Stimulated activated CD4-positive, alpha-beta T cell treated with anti-CD3 and anti-CD28 coated beads, Interleukin-15, amount 100 ng/mL, for 48 hours (primary cell): ENCODE measurements at places on chromosomes 7 and 10.

DNA sequence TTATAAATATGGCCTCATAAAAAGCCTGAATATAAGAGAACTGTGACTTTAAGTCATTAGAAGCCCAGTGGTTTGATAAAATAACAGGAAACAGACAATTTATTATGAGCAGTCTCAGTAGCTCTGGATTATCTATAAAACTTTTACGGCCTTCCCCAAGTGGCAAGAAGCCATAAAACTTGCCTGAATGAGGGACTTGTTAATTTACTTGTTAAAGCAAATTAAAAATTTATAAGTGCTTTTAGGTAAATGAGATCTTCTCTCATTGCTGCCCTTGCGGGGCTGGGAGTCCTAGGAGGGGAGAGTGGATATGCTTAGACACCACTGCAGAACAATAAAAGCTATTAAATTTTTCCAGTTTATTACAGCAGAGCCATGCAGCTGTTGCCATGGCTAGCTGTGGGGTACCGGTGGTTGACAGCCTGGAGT, 499.9 kb downstream of the AUTS2 start:
- no peak for DNase-seq

DNA sequence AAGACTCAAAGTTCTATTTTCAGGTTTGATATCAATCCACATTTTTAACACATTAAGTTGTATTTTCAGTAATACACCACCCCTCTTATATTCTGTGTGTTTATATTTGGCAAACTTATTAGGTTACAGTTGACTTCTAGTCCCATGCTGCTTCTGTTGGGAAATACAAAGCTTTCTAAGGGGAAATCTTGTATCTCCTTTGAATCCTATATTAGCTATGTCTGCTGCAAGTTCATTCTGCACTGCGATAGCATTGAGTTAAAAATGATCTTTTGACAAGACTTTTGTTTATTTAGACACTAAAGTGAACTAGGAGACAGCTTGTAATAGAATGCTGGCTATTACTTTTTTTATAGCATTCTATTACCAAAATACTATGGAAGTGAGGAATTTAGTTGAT, 625.1 kb upstream of the ANKRD30A start:
- DNase-seq = no peak

DNA sequence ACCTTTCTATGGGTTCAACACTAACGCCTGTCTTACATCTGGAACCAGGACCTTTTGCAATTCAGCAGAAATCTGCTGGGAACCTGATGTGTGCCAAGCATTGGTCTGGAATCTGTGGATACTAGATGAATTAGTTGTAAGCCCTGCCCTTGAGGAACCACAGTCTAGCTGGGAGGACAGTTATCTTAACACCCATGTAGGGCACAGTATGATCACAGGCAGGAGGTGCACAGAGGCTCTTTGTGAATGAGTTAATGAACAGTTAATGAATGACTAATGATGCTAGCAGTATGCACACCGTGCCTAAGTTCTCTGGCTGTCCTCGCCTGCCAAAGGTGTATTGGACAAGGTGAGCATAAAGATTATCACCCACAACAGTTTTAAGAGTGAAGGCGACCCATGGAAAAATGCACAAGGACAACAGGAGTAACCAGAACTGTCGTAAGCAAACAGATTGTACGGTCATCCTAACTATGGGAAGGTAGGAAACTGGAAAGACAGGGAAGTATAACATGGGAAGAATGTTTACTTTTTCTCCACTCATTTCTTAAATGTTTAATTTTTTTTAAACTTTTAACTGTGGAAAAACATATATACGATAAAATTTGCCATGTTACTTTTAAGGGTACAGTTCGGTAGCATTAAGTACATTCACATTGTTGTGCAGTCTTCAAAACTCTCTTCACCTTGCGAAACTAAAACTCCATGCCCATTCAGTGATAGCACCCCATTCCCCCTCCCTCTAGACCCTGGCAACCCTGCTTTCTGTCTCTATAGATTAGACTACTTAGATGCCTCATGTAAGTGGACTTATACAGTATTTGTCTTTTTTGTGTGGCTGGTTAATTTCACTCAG, 139.9 kb downstream of the CXCL12 start:
- DNase-seq = no peak

DNA sequence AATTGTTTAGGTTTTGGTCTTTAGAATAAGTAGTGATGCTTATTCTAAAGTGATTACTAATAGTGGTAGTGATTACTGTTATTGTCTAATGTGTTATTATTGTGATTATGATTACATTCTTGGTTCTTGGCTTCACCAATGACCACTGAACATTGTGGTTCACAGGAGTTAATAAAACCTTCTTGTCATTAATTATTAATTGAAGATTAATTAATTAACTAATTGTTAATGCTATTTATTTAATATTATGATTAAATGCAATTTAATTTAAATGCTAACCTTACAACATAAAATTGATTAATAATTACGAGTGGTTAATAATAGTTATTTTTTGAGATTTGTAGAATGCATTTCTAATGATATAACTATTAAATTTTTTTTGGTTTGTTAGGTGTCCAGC, 747.7 kb upstream of the POM121L12 start:
- no peak for DNase-seq

- DNase-seq = no peak
Measured at GRCh38 chr7:46671108-46671769, 750.2 kb upstream of the IGFBP3 start.

DNA sequence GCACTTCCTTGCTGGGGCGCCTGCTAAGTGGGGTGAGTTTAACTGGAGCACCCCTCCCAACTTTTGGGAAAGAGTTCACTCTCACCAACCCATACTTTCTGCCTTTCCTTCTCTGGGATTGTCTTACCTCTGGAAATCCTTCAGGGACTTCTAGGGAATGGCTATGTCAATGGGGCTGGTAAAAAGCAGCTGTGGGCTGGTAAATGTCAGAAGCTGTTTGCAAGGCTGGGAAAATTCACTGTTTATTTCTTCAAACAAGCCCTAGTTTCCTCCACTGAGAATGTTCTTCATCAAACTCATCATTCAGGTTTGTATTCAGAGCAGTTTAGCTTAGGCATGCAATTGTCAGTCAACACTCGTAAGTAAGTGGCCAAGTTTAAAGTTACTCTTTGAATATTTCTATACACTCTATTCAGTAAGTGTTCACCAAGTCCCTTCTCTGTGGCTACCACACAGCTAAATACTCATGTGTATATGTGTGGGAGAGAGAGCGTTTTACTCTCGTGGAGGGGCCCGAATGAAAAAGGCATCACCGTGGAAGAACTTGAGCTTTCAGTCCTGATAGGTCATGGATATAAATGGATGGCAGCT, 654.8 kb downstream of the LRMDA start:
- no peak for DNase-seq

DNA sequence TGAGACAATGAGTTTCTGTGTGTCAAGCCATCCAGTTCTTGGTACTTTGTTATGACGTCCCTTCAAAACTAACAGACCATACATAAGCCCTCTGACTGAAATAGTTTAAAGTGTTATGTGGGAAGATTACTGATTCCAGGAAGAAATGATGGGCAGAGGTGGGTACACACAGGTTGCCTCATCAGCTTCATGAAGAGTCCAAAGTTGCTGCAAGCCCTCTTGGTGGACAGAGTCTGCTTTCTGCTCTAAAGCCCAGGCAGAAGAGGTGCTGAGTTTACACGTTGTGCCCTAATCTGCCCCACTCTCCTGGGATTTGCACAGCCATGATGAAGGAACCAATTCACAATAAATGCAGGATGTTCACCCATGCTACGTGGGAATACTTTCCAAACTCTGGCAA, 187.4 kb downstream of the PARD3 start:
- no peak for DNase-seq

DNA sequence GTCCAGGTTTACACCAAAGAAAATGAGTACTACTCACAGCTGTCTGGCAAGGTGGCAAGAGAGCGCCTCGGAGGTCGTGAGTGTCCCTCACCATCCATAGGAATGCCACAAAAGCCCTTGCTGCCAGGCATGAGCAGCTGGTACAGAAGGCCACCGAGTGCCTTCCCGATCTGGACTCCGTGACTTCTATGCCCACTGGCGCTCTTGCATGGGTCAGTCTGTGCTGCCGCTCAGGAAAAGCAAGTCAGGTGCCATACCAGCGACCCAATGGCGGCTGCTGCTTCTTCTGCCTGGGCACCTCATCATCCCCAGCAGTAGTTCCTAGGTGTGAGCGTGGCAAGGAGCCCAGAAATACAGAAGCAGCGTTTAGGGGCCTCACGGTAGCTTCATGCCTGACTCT, 11.7 kb downstream of the TBXAS1 start:
- DNase-seq = no peak

DNA sequence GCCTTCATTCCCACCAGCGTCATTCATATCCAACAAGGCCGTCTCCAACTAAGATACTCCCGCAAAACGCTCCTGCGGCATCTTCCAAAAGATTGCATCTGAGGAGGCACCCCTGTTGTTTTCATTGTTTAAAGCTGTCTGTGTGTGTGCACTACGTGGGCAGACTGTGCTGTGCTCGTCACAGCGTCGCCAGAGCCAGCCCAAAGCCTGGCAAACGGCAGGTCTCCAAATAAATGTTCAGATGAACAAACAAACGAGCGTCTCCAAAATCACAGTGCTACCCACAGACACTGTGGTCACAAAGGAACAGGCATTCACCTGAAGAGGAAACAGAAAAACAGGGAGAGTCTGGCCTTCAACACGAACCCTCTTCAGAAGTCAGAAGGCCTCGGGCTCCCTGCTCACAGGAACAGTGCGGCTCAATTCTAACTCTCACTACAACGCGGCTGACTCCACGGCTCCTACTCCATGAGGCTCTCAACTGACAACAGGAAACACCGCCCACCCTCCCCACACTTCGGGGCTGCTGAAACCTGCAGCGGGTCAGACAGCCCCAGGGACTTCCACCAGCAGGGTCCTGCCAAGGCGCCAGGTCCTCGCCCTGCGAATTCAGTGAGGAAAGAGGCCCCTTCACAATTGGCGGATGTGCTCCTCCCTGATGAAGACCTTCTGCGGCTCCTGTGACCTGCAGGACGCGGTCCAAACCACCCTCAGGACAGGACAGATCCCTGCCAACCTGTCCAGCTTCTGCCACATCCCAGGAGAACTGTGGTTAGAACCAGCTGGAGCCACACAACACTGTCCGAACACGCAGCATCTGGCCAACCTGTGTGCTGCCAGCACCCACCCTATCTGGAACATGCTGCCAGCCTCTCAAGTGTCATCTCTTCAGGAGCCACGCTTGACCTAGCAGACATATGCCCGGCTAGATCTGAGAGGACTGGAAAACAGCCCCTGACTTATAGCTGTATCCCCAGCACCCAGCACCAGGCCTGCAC, 36.1 kb downstream of the MAD1L1 start:
- DNase-seq = no peak

GRCh38 chr10:30034433-30035137, 24.8 kb downstream of the JCAD start:
- DNase-seq = no peak

DNA sequence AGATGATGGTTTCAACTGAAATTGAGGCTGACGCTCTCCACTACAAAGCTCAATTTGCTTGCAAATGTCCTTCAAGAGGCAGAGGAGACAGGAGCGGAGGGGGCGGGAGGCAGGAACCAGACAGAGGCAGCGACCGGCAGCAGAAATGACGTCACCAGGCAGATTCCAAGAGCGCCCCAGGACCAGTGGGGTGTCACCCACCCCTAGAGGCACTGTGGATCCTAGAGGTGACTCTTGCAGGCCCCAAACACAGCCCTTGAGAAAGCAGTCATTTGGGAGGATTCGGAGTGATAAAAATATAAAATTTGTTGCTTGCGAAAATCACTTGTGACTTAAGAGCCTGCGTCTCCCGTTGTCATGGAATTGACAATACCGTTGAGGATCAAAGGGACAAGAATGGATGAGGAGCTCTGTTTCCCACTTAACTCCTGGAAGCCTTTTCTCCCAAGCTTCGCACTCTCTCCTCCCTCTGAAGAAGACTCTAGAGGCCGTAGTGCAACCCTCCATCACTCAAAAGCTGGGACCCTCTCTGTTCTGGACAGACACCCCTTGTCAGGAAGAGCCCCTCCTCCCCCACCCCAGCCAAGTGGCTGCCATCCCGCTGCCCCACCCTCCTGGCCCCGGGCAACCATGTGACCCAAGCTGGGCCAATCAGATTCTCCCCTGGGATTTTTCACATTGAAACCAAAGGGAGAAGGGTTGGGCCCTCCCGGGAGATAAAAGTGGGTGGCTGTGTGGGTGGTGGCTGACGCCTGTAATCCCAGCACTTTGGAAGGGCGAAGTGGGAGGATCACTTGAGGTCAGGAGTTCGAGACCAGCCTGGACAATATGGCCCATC, 16.3 kb upstream of the SLC29A4 start:
- DNase-seq = no peak

DNA sequence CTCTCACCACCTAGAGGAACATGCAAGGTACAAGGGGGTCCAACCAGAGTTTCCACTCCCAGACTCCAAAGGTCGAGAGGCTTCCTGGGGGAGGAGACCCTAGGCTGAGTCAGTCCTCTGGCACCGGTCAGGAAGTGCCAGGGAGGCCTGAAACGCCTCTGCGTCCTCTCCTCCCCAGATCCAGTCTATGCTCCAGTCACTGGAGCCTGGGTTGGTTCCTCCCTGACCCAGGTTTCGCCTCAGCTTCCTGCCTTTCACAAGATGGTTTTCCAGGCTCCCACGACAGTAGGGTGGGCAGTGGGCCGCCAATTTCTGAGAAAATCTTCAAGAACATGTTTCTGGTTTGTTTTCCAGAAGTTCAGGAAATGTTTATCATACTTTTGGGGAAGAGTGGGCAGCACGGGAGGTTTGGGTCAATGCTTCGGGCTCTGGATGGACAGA, 30.0 kb downstream of the DUSP5 start:
- DNase-seq = no peak

GRCh38 chr10:61662794-61663259, at the start of gene CABCOCO1:
Gene CABCOCO1, plus strand, starts transcription at chr10:61662929. Its CDS starts 44 bp downstream, at chr10:61662973.
- no peak for DNase-seq

- no peak for DNase-seq
Measured at GRCh38 chr7:132980402-132980801, 101.5 kb downstream of the CHCHD3 start.

DNA sequence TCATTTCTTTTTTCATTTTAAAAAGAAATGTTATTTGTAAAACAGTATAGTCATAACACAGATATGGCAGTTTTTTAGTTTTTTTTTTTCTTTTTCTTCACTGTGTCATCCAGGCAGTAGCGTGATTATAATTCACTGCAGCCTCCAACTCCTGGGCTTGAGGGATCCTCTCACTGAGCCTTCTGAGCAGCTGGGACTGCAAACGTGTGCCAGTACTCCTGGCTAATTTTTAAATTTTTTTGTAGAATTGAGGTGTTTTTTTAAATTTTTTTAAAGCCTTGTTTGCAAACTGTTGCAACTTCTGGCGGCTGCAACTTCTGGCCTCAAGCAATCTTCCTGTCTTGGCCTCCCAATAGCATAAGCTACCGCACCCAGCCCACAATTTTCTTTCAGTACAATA, 63.0 kb downstream of the HELLS start:
- no peak for DNase-seq
